ENCODE measurements at places on chromosomes 16 and 17.

DNA sequence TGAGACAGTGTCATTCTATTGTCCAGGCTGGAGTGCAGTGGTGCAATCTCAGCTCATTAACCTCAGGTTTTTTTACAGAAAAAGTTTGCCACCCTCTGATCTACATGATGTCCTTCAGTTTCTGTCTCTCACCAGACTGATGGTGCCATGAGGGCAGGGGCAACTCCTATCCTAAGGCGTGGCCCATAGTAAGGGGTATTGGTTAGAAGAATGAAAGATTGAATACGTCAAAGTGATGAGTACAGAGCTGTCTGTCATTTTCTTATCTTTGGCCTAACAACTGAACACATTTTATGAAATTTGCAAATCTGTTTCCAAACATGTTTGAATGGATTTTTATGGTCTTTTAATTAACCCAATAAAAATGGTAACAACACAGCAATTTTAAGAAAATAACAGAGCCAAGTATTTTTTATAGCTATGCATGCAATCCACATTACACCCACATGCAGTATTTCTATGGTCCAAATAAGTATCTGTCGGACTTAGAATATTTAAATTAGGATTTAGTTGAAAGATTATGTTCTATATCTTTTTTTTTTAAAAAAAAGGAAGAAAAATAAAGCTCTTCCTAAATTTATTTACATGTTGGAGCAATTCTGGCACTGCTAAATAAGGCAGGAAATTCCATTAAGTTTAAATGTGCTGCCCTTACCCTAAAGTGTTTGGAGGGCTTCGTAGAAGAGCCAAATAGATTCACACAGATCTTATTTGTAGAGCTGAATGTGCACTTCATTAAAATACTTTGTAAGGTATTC is 192.8 kb downstream of the WWOX start:
- DNase-seq, result no peak

DNA sequence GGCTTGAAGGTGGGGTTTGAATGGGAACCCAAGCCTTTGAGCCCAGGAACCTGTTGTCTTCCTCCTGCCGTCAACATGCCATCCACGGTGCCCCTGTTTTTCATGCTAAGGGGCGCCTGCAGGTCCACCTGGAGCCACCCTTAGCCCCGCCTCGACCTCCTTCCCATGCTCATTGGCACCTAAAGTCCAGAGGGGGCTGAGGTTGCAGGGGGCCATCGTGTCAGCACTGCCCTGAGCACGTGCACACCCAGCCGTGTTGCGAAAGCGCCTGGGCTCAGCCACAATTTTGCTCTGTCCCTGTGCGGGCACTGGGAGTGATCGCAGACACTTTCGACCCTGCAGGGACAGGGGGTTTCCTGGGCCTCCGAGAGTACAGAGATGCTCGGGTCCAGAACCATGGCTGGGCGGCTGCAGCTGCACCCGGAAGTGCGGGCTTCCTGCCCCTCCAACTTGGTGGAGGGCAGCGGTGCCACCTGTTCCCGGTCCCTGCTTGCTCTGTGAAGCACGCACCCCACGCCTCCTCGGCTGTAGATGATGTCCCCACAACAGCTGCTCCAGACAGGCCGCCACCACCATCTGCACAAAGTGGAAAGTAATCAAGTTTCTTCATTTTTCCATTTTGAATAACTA is 454.7 kb downstream of the CDH8 start:
- no peak for DNase-seq

DNA sequence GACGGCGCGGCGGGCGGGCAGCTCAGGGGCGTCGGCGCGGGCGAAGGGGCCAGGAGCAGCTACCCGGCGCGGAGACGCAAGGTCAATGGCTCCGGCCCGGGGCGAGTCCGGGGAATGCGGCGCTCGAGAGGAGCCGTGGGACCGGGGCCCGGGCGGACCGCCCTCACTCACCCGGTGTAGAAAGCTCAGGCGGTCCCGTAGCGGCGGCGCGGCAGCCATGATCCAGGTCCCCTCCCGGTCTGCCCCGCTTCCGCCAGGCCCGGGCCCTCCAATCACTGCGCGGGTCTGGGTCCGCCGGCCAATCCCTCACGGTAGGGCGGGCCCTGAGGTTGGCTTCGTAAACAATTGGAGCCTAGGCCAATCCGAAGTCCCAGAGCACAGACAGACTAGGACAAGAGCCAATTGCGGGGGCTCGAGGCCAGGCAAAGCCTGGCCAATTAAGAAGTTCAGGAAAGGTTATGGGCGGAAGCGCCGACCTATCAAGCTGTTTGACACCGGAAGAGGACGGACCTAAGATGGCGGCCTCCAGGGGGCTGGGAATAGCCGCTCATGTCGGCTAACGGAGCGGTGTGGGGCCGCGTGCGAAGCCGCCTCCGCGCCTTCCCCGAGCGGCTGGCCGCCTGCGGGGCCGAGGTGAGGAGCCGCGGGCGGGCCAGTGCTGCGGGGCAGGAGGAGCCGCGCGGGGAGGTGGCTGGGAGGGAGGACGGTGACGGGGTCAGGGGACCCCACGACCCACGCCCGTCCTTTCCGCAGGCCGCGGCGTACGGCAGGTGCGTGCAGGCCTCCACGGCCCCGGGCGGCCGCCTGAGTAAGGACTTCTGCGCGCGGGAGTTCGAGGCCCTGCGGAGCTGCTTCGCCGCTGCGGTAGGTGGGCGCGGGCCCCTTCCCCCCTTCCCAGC is at the start of the genes NDUFAF8 and TEPSIN:
Gene NDUFAF8 (plus strand): TSS at position 504 of the 899 bp plus-strand sequence. CDS start 46 bp downstream, at position 550.
Gene TEPSIN (minus strand): TSS at position 241 of the 899 bp plus-strand sequence. CDS start 22 bp downstream, at position 219.
- DNase-seq, result peak; percentile 100

DNA sequence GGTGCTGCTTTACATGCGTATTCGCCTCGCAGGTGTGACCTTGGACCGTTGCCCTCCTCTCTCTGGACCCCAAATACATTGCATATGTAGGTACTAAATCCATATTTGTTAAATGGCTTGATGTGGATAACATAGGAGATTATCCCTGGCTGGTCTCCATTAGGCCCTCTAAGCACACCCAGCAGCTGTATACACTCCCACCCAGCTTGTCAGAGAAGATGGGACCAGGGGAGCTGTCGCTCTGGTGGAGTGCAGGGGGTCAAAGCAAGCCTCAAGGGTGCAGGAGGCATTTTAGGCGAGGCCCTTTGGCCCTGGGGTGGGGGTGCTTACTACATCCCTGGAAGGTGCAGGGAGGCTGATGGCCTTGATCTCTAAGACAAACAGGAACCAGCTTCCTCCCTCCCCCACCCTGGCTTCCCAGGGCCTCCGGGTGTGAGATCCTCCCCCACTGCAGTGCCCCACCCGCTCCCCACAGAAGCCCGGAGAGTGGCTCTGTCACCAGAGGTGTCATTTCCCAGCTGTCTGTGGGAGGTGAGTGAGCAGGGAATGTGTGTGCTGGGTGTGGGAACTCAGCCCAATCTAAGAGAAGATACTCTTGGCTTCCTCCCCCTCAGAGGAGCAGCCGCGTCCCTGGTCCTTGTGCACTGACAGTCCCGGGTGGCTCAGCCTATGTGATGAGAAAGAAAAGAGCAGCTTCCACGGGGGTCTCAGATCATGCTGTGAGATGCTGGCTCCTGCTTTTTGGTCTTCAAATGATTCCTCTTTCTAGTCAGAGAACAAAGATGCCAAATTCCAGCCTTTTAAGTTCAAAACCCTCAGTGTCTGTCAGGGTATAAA is 1.4 kb upstream of the VAMP2 start:
- DNase-seq, result peak; percentile 73

DNA sequence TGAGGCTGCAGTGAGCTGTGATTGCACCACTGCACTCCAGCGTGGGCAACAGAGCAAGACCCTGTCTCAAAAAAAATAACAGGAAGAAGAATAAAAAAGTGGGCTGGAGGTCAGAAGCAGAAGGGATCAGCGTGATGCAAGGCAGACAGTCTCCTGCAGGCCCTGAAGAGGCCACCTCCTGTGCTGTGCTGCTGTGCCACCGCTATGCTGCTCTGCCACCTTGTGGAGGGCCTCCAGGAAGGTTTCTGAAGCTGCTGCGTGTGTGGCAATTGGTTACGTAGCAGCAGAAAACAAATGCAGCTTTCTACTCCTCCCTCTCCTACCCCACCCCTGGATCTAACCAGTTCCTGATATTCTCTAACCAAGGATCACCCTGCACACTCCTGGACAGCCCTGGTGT is 815.5 kb downstream of the KCNJ18 start:
- peak; percentile 9 for DNase-seq

DNA sequence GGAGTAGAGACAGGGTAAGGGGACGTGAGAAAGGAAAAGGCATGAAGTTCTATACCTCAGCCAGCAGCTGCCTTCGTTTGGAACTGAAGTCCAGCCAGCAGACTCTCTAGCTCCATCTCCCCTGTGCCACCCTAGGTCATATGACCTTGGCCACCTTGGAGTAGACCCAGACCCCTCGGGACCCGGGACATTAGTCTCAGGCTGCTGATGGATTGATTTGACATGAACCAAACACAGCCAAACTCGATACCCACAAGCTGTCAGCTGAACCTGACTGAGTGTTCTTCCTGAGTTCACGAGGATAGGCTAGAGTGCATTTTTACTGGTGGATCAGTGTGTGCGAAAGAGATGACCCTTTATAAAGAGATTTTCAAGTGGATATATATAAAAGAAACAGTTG is 68.5 kb downstream of the YPEL2 start:
- DNase-seq, result no peak

GRCh38 chr16:72878301-72879269 is 169.3 kb downstream of the ZFHX3 start:
- DNase-seq, result no peak

DNA sequence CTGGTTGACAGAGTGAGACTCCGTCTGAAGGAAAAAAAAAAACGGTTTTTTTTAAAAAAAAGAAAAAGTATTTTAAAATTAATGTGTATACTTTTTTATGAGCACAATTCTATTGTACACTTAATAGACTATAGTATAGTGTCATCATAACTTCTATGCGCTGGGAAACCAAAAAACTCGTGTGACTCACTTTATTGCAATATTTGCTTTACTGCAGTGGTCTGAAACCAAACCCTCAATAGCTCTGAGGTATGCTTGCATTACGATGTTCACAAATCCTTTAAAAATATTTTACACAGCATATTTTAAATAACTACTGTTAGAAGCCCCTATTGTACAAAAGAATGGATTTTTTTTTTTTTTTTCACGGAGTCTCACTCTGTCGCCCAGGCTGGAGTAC is 12.4 kb upstream of the MAP2K6 start:
- no peak for DNase-seq

- DNase-seq, result peak; percentile 84
These were observed 9.2 kb upstream of the CD300A start for GRCh38 chr17:74457146-74457819.

DNA sequence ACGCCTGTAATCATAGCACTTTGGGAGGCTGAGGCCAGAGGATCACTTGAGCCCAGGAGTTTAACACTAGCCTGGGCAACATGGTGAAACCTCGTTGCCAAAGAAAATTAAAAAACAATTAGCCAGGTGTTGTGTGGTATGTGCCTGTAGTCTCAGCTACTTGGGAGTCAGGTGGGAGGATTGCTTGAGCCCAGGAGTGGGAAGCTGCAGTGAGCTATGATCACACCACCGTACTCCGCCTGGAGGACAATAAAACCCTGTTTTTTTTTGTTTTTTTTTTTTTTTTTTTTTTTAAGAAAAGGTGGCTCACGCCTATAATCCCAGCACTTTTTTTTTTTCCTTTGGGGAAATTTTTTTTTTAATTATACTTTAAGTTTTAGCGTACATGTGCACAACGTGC is 26.1 kb downstream of the RAP1GAP2 start:
- DNase-seq, result no peak

DNA sequence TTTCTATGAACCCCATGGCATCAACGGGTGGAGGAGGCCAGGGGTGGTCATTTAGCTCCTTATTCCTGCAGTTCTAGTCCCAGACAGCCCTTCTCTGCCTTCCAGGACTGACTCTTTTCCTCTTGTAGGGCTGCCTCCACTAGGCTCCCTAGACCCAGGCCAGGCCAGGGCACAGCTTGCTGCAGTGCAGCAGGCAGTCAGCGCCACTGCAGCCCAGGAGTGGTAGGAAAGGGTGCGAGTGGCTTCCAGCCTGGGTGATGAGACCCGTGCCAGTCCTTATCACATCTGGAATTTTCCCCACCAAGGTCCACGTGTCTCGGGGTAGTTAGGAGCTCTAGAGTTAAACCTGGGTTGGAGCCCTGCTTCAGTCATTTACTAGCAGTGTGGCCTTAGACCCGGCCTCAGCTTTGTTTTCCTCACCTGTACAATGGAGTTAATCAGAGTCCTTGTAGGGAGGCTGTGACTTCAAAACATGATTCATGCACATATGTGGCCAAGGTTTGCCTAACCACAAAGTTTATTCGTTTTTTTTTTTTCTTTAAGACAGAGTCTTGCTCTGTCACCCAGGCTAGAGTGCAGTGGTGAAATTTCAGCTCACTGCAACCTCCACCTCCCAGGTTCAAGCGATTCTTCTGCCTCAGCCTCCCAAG is 4.7 kb downstream of the SLC5A11 start:
- DNase-seq, result no peak

GRCh38 chr17:73503560-73503959 is 140.7 kb downstream of the SDK2 start:
- no peak for DNase-seq

DNA sequence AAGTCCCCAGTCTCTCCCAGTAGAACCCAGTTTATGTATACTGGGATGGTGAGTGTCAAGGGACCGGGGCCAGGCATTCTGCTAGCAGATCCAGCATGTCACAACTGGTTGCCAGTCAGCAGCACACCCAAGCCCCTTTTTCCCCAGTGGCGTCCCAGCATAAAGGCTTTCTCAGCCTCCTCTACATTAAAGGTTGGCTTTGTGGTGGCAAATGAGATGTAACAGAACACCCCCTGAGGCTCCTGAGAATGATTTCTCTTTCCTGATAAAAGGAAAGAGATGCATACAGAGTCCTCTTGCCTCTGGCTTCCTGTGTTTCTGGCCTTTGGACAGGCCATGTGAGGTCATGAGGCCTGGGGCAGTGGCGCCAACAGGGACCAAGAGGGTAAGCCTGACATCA is 27.9 kb downstream of the IRX6 start:
- DNase-seq, result no peak

GRCh38 chr16:66653581-66654350 is 42.8 kb downstream of the CMTM4 start:
- no peak for DNase-seq

GRCh38 chr16:11395949-11396240 is 50.6 kb downstream of the RMI2 start:
- no peak for DNase-seq

- DNase-seq, result no peak
These were observed 171.2 kb downstream of the AHSP start for GRCh38 chr16:31698901-31699300.

DNA sequence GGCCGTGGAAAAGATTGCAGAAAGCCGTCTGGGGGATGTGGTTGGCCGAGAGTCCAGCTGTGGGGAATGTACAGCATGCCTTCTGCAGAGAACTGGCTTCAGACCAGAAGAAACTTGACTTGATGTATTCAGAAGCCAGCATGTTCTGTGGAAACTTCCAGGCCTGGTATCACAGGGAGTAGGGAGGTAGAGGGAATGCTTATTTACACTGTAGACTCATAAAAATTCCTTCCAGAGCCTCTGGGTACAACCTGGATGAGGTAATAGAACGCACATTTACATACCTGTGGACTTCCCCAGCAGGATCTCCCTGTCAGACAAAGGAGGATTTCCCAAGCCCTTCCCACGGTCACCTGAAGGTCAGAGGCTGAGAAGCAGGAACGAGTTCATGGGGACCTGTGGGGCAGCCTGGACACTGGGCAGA is 11.8 kb upstream of the GAS7 start:
- DNase-seq, result no peak
